ENCODE measurements at places on chromosomes 2 and 18.

DNA sequence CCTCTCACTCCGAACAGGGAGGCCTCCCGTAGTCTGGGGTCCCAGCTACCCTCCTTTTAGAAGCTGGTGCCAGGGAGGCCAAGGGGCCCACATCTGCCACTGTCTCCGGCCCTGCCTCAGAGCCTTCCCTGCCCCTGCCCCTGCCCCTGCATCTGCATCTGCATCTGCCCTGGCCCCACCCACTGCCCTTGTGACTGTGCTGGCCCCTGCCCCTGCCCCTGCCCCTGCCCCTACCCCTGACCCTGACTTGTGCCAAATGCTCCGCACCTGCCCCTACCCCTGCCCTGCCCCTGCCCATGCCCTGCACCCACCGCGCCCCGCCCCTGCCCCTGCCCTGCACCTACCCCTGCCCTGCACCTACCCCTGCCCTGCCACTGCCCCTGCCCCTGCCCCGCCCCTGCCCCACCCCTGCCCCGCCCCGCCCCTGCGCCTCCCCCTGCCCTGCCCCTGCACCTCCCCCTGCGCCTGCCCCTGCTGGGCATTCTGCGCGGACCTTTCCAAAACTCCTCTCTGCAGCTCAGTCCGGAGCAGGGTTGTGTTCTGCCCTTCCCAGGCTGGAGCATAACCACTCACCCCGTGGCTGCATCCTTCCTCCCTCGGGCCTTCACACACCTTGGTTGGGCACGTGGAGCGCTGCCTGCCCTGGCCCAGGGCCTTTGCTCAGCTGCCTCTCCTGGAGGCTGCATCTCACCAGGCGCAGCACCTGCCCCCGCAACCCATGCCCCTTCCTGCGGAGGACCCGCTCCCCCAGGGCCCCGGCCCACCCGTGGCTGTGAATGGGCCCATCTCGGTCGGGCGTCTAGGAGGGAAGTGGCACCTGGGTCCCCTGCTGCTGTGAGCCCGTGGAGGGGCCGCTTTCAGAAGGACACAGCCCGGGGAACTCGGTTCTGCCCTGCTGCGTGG lies 5.4 kb downstream of the SNTG2 start:
- no peak for DNase-seq

DNA sequence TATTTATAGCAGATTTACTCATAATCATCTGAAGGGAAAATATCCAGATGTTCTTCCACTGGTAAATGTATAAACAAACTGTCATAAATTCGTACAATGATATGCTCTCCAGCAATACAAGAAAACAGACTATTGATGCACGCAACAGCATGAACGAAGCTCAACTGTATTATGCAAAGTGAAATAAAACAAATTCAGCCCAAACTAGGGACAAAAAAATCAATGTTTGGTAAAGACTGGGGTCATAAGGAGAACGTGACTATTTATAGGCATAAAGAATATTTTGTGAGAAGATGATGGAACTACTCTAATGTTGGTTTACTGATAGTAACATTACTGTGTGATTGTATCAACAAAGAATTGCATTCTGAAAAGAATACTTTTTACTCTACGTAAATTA lies 1276.7 kb upstream of the DDX18 start:
- DNase-seq, result no peak

- DNase-seq, result no peak
Observed at GRCh38 chr2:231386446-231386845, 9.1 kb upstream of the B3GNT7 start.

GRCh38 chr2:148244593-148245292 lies 223.9 kb downstream of the MBD5 start:
- DNase-seq, result no peak

GRCh38 chr2:102082571-102083392 lies 59.8 kb upstream of the IL1R1 start:
- peak; percentile 57 for DNase-seq

DNA sequence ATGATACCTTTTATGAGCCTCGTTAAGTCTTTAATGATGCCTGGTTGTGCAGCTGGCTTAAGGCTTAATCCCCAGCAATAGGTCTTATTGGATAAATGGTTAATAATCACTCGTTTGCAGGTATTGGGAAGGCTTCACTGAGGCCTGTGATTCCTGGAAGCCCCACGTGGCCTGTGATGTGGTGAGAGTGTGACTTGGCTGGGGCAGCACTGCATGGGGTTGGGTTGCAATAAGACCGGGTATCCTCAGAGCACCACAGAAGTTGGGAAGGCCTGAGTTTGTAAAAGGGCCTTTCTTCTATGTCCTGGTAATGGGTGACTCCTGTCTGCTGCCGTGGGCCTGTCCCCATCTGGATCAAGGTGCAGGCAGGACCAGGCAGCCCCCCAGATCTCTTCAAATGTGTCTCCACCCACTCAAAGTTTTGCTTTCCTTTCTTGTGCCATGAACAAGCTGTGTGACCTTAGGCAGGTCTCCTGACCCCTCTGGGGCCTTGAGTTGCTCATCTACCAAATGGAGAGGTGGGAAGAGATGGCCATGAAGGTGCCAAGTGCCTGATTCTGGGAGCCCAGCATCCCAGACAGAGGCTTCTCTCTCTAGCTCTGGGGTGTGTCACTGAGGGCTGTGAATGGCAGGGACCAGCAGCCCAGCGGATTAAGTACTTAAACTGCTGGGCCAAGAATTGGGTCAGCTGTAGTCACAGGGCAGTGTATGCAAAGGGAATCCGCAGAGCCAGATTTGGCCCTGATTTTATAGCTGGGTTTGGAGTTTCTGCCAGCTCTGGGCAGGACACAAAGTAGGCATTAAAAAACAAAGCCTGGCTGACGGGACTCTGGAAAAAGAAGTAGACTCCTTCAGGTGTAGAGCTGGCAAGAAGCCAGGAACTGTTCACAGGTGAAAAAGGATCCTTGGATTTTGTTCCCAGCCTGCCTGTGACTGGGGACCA lies 24.4 kb downstream of the LBH start:
- DNase-seq, result no peak

DNA sequence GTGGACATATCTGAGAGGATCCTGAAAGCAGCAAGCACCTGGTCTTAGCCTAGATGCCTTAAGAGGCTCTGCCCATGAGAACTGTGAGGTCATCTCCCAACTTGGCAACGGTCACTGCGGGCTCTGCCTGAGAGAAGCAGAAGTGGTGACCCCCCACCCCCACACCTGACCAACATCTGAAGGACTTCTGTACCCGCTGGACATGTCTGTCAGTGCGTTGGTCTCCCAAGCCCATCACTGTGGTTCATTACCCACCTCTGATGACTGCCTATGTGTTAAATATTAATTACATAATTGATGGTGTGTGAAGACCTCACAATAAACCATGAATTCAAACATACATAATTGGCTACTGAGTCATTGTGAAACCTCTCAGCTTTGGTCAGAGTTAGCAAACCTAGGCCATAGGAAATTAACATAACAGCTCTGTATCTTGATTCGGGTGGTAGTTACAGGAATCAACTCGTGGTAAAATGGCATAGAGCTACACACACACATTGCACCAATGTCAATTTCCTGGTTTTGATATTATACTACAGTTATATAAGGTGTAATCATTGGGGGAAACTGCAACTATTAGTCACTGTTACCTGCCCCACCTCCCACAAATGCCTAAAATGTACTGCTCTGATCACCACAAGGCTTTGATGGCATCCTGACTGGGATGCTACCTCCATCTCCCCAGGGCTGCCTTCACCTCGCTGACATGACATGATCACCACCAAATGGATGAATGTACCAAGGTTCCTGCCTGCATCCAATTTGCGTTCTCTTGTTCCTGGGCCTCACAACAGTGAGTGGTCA lies 4.3 kb upstream of the GALNT1 start:
- DNase-seq, result peak; percentile 46

DNA sequence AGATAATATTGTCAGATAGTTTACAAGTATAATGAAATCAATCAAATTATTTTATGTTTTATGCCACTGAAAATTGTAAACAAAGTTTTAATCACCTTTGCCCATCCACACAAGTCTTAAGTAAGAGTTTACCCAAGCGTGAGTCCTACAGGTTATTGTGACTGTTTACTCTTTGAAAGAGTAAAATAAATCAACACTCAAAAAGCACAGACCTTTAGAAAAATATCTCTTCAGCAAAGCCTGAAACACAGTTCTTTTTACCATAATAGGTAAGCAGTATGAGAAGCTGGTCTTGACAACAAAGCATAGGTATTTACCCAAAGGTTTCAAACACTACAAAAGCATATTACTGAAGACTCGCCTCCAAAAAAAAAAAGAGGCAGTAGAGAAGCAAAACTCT lies 3.7 kb downstream of the ROCK2 start:
- no peak for DNase-seq

All from stimulated activated CD8-positive, alpha-beta memory T cell treated with anti-CD3 and anti-CD28 coated beads, Interleukin-4, amount 100 ng/mL, for 48 hours (primary cell).